ENCODE measurements at places on chromosomes 6 and 20. TPM values are rescaled to one million over a fixed set of nuclear protein-coding genes. Genes with fewer than 3 reads are reported as not detected.

Gene TMEM244
- total RNA-seq = not detected

Gene SPATS1
- total RNA-seq = not detected

Gene CPXM1
- total RNA-seq = 0.33 TPM

Gene HLA-DQA1
- total RNA-seq = not detected

Gene RAD21L1
- not detected for total RNA-seq

Gene PBOV1
- total RNA-seq = not detected

Gene ZC3H12D
- not detected for total RNA-seq

Gene ENPP4
- 0.26 TPM for total RNA-seq
